Upper lobe of right lung (tissue), 1 donor: ENCODE measurements at places on chromosomes 4 and X. TPM values are rescaled to one million over a fixed set of nuclear protein-coding genes. Genes with fewer than 3 reads are reported as not detected.

TRIM60 gene
- total RNA-seq, result not detected

SPINK2 gene
- total RNA-seq, result not detected

ALPK1 gene
- total RNA-seq, result 34.3 TPM

DCAF12L2 gene
- total RNA-seq, result not detected

TMEM156 gene
- total RNA-seq, result 1.2 TPM

MAOA gene
- 176 TPM for total RNA-seq

PNMA6F gene
- total RNA-seq, result not detected

TCEAL2 gene
- total RNA-seq, result 5.4 TPM

FGF5 gene
- not detected for total RNA-seq

P2RY10 gene
- 1.8 TPM for total RNA-seq

LAMP2 gene
- 138 TPM for total RNA-seq

RRH gene
- total RNA-seq, result not detected

TBC1D19 gene
- 10.0 TPM for total RNA-seq

RAB33A gene
- 0.75 TPM for total RNA-seq

DNA sequence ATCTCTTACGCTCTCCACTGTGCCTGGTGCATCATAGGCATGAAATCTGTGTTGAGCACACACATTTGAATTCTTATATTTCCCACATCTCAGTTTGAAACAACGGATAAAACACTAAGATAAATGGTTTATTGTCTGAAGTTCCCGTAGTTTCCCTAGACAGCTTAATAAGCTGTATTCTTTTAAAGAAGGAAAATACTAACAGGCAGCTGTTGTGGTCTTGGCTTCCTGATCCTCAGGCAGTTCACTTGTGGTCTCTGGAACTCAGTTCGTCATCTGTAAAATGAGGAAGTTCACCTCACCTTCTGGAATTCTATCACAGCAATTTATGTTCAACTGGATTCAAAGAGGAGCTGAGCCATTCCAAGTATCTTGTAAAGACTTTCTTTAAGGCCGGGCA, 1805.6 kb upstream of the TENM3 start:
- no peaks in the 10 kb centered on the region for H3K27me3 ChIP-seq
- H3K4me1 ChIP-seq, result no peaks in the 10 kb centered on the region
- no peak overlapping the region for H3K4me3 ChIP-seq
- no peak overlapping the region for H3K27ac ChIP-seq
- no peaks in the 10 kb centered on the region for H3K36me3 ChIP-seq

- no peaks in the 10 kb centered on the region for H3K27me3 ChIP-seq
- peak; percentile 94 for DNase-seq
- peak overlapping the region; percentile 95 for H3K4me3 ChIP-seq
- peaks cover 24% of the 10 kb centered on the region for H3K36me3 ChIP-seq
- H3K27ac ChIP-seq, result peak overlapping the region; percentile 100
These were observed 2.5 kb downstream of the CPEB2 start for GRCh38 chr4:15004739-15005301.

- H3K36me3 ChIP-seq, result no peaks in the 10 kb centered on the region
- no peaks in the 10 kb centered on the region for H3K4me1 ChIP-seq
- no peak overlapping the region for H3K4me3 ChIP-seq
- no peak for DNase-seq
These were observed 29.0 kb upstream of the SEPTIN6 start for GRCh38 chrX:119721926-119722325.

DNA sequence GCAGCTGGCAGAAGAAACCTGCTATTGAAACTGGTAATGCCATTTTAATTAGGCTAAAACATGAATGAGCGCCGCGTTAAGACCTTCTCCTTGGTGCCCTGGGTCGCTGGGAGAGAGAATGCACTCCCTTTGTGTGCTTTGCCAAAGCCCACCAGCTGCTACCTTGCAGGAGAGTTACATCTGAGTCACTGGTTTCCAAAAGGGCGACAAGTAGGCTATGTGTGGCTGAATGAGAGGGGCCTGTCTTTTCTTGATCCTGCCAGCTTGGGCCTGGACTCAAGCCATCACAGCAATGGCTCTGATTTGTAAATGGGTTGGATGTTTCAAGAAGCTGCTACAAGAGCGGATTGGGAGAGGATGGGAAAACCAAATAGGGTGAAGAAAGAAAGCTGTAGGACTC, 81.5 kb downstream of the NHS start:
- no peak overlapping the region for H3K4me3 ChIP-seq
- H3K27ac ChIP-seq, result no peak overlapping the region
- DNase-seq, result no peak

- DNase-seq, result no peak
- H3K4me3 ChIP-seq, result no peak overlapping the region
- no peaks in the 10 kb centered on the region for H3K36me3 ChIP-seq
- H3K27ac ChIP-seq, result no peak overlapping the region
- H3K27me3 ChIP-seq, result no peaks in the 10 kb centered on the region
These were observed 498.3 kb upstream of the INTU start for GRCh38 chr4:127134490-127134889.

DNA sequence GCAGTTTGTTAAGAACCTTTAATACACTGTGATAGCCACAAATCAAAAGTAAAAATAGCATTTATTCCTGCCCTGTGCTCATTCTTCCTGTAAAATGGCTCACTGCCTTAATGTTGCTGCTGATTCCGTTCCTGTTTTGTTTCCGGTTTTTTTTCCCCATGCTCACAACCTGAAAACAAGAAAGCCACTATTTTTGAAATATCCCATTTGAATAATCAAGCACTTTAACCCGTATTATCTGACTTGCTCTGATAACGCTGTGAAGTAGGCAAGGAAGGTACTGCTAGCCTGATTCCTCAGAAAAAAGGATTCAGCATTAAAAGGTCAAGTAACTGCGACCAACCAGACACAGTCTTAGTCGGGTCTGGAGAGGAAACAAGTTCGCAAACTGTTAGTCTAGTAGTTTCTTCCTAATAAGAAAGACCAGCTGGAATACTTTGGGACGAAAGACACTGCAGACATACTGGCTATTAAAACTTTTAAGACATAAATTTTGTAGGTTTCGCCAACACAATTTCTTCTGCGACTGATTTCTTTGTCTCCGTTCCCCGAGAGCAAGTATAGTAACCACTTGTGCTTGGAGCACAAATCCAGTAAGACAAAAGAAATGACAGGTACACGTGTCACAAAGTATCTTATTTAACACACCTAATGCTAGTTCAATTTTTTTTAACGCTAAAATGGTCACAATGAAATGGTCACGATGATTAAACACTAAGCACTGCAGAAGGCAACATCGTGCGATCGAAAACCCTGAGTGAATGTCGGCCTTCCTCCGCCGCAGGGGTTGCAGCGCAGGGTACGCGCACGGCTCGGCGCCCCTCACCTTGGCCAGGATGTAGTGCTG, 802 bp downstream of the COX18 start:
- H3K27ac ChIP-seq, result peak overlapping the region; percentile 97
- peak overlapping the region; percentile 81 for H3K4me3 ChIP-seq
- peaks cover 12% of the 10 kb centered on the region for H3K4me1 ChIP-seq
- peaks cover 13% of the 10 kb centered on the region for H3K36me3 ChIP-seq
- H3K27me3 ChIP-seq, result no peaks in the 10 kb centered on the region

DNA sequence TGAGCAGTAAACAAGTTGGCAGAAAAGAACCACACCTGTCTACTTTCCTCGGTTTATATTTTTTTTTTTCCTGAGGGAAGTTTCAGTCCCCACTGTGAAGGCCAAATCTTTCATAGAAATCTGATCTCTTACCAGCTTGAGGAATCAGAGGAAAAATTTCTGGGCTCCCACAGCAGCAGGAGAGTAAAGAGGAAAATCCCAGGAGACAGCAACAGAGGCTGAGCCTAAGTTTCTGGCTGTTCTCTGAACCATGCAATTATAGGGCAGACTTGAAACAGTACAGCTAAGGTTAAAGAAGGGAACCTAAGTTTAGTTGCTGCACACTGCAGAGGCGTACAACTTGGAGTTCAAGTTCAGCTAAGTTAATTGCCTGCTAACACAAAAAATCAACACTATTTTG, 1090.9 kb upstream of the INTU start:
- no peaks in the 10 kb centered on the region for H3K4me1 ChIP-seq
- H3K36me3 ChIP-seq, result no peaks in the 10 kb centered on the region
- DNase-seq, result no peak
- no peak overlapping the region for H3K27ac ChIP-seq
- no peak overlapping the region for H3K4me3 ChIP-seq

- H3K4me3 ChIP-seq, result no peak overlapping the region
- H3K27me3 ChIP-seq, result no peaks in the 10 kb centered on the region
- H3K27ac ChIP-seq, result no peak overlapping the region
These were observed 7.1 kb downstream of the TBX22 start for GRCh38 chrX:80021621-80022020.

DNA sequence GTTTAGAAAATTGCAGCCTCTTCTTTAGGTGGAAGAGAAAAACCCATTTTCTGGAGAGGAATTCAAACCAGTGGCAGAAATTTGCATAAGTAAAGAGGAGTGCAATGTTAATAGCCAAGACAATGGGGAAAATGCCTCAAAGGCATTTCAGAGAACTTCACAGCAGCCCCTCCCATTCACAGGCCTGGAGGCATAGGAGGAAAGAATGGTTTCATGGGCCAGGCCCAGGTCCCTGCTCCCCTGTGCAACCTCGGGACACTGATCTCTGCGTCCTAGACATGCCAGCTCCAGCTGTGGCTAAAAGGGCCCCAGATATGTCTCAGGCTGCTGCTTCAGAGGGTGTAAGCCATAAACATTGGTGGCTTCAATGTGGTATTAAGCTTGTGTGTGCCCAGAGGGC, 161.8 kb upstream of the CENPE start:
- H3K27me3 ChIP-seq, result no peaks in the 10 kb centered on the region
- H3K4me3 ChIP-seq, result no peak overlapping the region
- no peak for DNase-seq

GRCh38 chr4:156475322-156475721, 496.3 kb downstream of the PDGFC start:
- H3K4me3 ChIP-seq, result no peak overlapping the region
- no peaks in the 10 kb centered on the region for H3K36me3 ChIP-seq
- DNase-seq, result no peak
- no peaks in the 10 kb centered on the region for H3K4me1 ChIP-seq
- no peaks in the 10 kb centered on the region for H3K27me3 ChIP-seq
- H3K27ac ChIP-seq, result no peak overlapping the region

GRCh38 chr4:56619816-56620215, 61.3 kb downstream of the HOPX start:
- H3K4me1 ChIP-seq, result no peaks in the 10 kb centered on the region
- no peaks in the 10 kb centered on the region for H3K27me3 ChIP-seq
- H3K4me3 ChIP-seq, result no peak overlapping the region

DNA sequence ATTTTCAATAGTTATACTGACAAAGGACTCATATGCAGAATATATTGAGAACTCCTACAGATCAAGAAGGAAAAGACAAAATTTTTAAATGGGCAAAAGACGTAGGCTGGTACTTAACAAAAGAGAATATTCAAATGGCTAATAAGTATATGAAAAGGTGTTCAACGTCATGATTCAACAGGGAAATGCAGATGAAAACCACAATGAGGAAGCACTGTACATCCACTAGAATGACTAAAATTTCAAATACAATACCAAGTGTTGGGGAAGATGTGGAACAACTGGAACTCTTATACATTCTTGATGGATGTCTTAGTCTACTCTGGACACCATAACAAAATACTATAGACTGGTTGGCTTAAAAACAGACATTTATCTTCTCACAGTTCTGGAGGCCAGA, 1.3 kb upstream of the MRFAP1L1 start:
- no peaks in the 10 kb centered on the region for H3K36me3 ChIP-seq
- H3K27ac ChIP-seq, result no peak overlapping the region
- H3K27me3 ChIP-seq, result no peaks in the 10 kb centered on the region

DNA sequence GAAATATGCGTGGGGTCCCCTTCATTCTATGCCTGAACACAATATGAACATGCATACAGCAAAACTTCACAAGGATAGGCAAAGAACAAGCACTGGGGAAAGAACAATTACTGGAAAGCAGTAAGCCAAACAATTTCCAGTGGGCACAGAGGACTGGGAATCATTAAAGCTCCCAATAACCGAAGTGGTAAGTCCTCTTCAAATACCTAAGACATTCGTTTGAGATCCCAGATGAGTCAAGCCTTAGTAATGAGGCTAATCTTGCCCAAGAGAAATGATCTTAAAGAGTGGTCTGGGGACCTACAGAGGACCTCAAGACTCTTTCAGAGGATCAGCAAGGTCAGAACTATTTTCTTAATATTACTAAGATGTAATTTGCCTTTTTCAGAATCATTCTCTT, 28.6 kb downstream of the ANAPC10 start:
- H3K27me3 ChIP-seq, result no peaks in the 10 kb centered on the region
- peaks cover 9% of the 10 kb centered on the region for H3K4me1 ChIP-seq
- no peak overlapping the region for H3K4me3 ChIP-seq
- no peak overlapping the region for H3K27ac ChIP-seq
- no peaks in the 10 kb centered on the region for H3K36me3 ChIP-seq

DNA sequence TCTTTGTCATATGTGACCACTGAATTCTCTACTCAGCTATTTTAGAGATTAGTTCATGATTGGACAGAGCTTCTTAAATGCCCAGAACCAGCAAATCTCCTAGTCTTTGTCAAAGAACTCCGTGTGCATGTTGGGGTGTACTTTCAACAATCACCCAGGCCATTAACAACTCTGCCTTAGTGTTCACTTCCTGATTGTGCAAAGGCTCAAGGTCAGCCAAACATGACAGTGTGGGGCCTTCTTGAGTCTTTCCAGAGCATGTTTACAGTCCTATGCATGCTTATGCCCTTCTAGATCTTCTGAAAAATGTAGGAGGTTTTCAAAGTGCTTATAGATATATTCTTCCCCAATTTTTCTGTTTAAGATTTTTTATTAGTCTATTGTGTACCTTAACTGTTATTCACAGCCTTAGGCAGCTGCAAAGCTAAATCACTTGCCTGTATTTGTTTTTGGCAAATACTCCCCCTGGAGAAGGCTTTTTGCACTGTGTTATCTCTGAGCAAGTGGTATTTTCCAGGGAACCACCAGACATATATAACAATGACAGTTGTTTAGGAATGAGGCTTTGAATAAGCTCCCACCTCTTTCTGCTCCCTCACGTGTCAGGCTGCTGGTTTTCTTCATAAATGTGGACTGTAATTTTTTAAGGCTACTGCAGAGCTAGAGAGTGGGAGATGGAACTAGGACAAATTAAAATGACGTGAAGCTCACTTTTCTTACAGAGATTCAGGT, 24.0 kb upstream of the DRP2 start:
- H3K4me3 ChIP-seq, result no peak overlapping the region
- no peaks in the 10 kb centered on the region for H3K27me3 ChIP-seq
- no peaks in the 10 kb centered on the region for H3K4me1 ChIP-seq
- H3K36me3 ChIP-seq, result no peaks in the 10 kb centered on the region
- no peak overlapping the region for H3K27ac ChIP-seq
- DNase-seq, result no peak

- no peak for DNase-seq
- H3K4me3 ChIP-seq, result no peak overlapping the region
- no peaks in the 10 kb centered on the region for H3K27me3 ChIP-seq
- H3K27ac ChIP-seq, result no peak overlapping the region
- no peaks in the 10 kb centered on the region for H3K4me1 ChIP-seq
These were observed 24.7 kb downstream of the ETNPPL start for GRCh38 chr4:108738003-108738706.

- no peak overlapping the region for H3K27ac ChIP-seq
- H3K27me3 ChIP-seq, result no peaks in the 10 kb centered on the region
- no peaks in the 10 kb centered on the region for H3K36me3 ChIP-seq
These were observed 72.4 kb upstream of the JADE1 start for GRCh38 chr4:128737098-128737513.

- DNase-seq, result no peak
- no peak overlapping the region for H3K27ac ChIP-seq
- no peaks in the 10 kb centered on the region for H3K27me3 ChIP-seq
- H3K4me1 ChIP-seq, result no peaks in the 10 kb centered on the region
These were observed 8.8 kb upstream of the TMEM128 start for GRCh38 chr4:4256799-4257198.
